ENCODE measurements at places on chromosomes 12 and 14. TPM values are rescaled to one million over a fixed set of nuclear protein-coding genes. Genes with fewer than 3 reads are reported as not detected.

- H3K4me3 ChIP-seq = no peak overlapping the region
- H3K27me3 ChIP-seq = no peaks in the 10 kb centered on the region
- no peak overlapping the region for H3K27ac ChIP-seq
These were observed 60.3 kb downstream of the NUAK1 start for GRCh38 chr12:106078358-106079010.

GRCh38 chr12:48336564-48336963 is 14.2 kb downstream of the ZNF641 start:
- H3K36me3 ChIP-seq = peaks cover 22% of the 10 kb centered on the region
- DNase-seq = no peak
- H3K27ac ChIP-seq = no peak overlapping the region
- H3K27me3 ChIP-seq = no peaks in the 10 kb centered on the region
- H3K4me3 ChIP-seq = no peak overlapping the region

GRCh38 chr12:122276242-122276641 is 9.9 kb upstream of the VPS33A start:
- no peak overlapping the region for H3K27ac ChIP-seq
- H3K27me3 ChIP-seq = no peaks in the 10 kb centered on the region
- H3K4me3 ChIP-seq = no peak overlapping the region
- no peak for DNase-seq

- DNase-seq = no peak
- H3K27ac ChIP-seq = no peak overlapping the region
- no peaks in the 10 kb centered on the region for H3K36me3 ChIP-seq
- no peak overlapping the region for H3K4me3 ChIP-seq
These were observed 8.8 kb downstream of the KRT80 start for GRCh38 chr12:52182898-52183543.

- no peak for DNase-seq
- H3K27ac ChIP-seq = no peak overlapping the region
- no peaks in the 10 kb centered on the region for H3K4me1 ChIP-seq
These were observed 47.6 kb upstream of the FRMD6 start for GRCh38 chr14:51604073-51604472.

- H3K27ac ChIP-seq = no peak overlapping the region
- no peaks in the 10 kb centered on the region for H3K27me3 ChIP-seq
- H3K4me3 ChIP-seq = no peak overlapping the region
- no peaks in the 10 kb centered on the region for H3K4me1 ChIP-seq
- H3K36me3 ChIP-seq = no peaks in the 10 kb centered on the region
These were observed 34.8 kb upstream of the CLEC14A start for GRCh38 chr14:38290601-38291188.

DNA sequence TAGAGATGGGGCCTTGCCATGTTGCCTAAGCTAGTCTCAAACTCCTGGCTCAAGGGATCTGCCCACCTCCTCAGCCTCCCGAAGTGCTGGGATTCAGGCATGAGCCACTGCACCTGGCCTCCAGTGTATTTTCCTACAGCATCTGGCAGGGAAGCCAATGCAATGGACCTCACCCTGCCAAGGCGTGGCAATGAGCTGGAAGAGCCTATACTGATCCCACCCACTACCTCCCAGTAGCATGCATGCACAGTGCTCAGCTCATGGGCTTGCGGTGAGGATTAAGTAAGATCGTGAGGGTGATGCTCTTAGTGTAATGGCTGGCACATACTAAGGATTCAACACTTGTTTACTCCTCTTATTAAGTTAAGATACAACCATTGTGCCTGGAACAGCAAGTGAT is 69.7 kb downstream of the PHLDA1 start:
- H3K27me3 ChIP-seq = no peaks in the 10 kb centered on the region
- H3K27ac ChIP-seq = no peak overlapping the region
- DNase-seq = no peak

DNA sequence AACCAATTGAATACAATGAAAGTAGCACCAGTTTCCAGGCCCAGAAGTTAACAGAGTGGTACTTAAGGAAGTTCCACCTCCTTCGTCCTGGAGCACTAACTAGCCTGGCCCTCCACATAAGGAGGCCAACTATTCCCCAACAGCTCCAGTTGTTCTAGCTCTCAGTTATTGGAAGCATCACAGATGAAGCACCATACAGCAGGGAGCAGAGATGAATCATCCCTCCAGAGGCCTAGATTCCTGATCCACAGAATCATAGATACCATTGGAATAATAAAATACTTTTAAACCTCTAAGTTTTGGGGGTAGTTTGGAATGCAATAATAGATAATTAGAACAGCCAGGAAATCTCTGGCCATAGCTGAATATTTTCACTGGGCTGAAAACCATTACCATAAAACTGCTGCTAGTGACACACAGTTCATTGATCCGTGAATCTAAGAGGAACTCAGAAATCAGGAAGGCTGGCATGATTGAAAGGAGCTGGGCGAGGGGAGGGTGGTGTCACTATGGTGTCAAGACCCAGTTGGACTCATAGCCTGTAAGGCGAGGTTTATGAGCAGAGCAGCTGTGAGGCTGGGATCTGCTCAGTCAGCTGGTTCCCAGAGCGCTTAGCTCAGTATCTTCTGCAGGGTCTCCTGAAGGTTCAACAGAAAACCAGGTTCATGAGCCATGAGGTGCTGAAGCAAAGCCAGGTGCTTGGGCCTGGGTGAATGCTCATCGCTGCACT is 371.4 kb upstream of the TMTC1 start:
- H3K27me3 ChIP-seq = no peaks in the 10 kb centered on the region
- no peak overlapping the region for H3K4me3 ChIP-seq
- H3K36me3 ChIP-seq = no peaks in the 10 kb centered on the region
- no peak for DNase-seq
- no peaks in the 10 kb centered on the region for H3K4me1 ChIP-seq
- H3K27ac ChIP-seq = no peak overlapping the region

GRCh38 chr12:81081726-81082125 is 3.8 kb downstream of the ACSS3 start:
- no peak overlapping the region for H3K27ac ChIP-seq
- no peak for DNase-seq
- no peaks in the 10 kb centered on the region for H3K4me1 ChIP-seq
- no peak overlapping the region for H3K4me3 ChIP-seq
- H3K36me3 ChIP-seq = no peaks in the 10 kb centered on the region
- H3K27me3 ChIP-seq = peaks cover 6% of the 10 kb centered on the region

- no peak overlapping the region for H3K27ac ChIP-seq
- H3K36me3 ChIP-seq = no peaks in the 10 kb centered on the region
- H3K4me1 ChIP-seq = peaks cover 18% of the 10 kb centered on the region
- H3K27me3 ChIP-seq = peaks cover 6% of the 10 kb centered on the region
- DNase-seq = no peak
- no peak overlapping the region for H3K4me3 ChIP-seq
These were observed 362.6 kb downstream of the TMEM121 start for GRCh38 chr14:105888784-105889665.

The PAX9 gene
- 21.5 TPM for total RNA-seq

The SAMD15 gene
- total RNA-seq = 1.4 TPM

The LGR5 gene
- total RNA-seq = 0.42 TPM

The PAH gene
- 0.61 TPM for total RNA-seq

The TNS2 gene
- 2.3 TPM for total RNA-seq

The SERPINA9 gene
- total RNA-seq = 0.05 TPM
